Mesendoderm (in vitro differentiated cells): ENCODE measurements at places on chromosomes 16 and 17.

GRCh38 chr17:51346218-51346982 lies 86.1 kb downstream of the UTP18 start:
- DNase-seq: no peak

GRCh38 chr16:82157534-82157812 lies 12.6 kb downstream of the MPHOSPH6 start:
- DNase-seq: no peak

GRCh38 chr17:13027246-13027645 lies 9.4 kb upstream of the ELAC2 start:
- DNase-seq: no peak

DNA sequence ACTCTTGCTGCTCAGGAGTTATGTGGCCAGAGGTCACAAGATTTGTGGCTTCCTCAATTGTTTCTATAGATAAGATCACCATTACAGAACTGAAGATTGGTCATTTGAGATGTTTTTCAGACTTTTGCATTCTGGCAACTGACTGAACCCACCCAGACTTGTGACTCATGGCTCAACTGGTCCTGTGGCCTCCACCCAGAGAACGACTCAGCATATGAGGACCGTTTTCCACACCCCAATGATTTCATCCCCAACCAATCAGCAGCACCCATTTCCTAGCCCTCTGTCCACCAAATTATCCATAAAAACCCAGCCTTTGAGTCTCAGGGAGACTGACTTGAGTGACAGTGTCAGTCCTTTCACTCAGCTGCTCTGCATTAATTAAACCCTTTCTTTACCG lies 143.2 kb upstream of the ASIC2 start:
- DNase-seq: peak; percentile 11

- DNase-seq: no peak
Measured at GRCh38 chr16:83994703-83995102, 26.7 kb downstream of the NECAB2 start.
